ENCODE measurements at places on chromosomes 16 and 17.

DNA sequence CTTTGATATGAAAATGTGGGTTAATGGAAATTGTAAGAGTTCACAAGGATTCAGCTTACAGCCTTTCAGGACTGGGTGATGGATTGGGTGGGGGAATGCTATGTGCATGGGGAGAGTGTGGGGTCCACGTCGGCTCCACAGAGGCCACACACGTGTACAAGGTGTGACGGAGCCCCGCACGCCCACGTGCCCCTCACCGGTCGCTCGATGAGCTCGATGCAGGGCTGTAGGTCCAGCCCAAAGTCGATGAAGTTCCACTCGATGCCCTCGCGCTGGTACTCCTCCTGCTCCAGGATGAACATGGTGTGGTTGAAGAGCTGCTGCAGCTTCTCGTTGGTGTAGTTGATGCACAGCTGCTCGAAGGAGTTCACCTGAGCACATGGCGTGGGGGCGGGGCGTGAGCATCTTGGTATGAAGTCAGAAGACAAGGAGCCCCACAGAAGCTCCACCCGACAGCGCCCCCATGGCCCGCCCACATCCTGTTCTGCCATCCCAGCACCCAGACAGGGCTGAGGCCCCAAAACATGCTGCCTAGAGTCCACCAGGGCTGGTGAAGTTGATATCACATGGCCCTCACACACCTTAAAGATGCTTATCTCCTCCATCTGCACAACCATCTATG, 99.1 kb downstream of the MYH11 start:
- no peak for DNase-seq

GRCh38 chr17:80683625-80684104, 139.0 kb downstream of the RPTOR start:
- DNase-seq, result no peak

DNA sequence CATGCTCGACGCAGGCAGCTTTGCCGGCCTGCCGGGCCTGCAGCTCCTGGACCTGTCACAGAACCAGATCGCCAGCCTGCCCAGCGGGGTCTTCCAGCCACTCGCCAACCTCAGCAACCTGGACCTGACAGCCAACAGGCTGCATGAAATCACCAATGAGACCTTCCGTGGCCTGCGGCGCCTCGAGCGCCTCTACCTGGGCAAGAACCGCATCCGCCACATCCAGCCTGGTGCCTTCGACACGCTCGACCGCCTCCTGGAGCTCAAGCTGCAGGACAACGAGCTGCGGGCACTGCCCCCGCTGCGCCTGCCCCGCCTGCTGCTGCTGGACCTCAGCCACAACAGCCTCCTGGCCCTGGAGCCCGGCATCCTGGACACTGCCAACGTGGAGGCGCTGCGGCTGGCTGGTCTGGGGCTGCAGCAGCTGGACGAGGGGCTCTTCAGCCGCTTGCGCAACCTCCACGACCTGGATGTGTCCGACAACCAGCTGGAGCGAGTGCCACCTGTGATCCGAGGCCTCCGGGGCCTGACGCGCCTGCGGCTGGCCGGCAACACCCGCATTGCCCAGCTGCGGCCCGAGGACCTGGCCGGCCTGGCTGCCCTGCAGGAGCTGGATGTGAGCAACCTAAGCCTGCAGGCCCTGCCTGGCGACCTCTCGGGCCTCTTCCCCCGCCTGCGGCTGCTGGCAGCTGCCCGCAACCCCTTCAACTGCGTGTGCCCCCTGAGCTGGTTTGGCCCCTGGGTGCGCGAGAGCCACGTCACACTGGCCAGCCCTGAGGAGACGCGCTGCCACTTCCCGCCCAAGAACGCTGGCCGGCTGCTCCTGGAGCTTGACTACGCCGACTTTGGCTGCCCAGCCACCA, 9.7 kb downstream of the VASN start:
- no peak for DNase-seq

- no peak for DNase-seq
Observed at GRCh38 chr17:80364091-80364691, 50.8 kb upstream of the ENDOV start.

GRCh38 chr17:37261286-37261685, 114.5 kb upstream of the C17orf78 start:
- no peak for DNase-seq

GRCh38 chr17:17382065-17382459, 78.9 kb downstream of the NT5M start:
- DNase-seq, result no peak

DNA sequence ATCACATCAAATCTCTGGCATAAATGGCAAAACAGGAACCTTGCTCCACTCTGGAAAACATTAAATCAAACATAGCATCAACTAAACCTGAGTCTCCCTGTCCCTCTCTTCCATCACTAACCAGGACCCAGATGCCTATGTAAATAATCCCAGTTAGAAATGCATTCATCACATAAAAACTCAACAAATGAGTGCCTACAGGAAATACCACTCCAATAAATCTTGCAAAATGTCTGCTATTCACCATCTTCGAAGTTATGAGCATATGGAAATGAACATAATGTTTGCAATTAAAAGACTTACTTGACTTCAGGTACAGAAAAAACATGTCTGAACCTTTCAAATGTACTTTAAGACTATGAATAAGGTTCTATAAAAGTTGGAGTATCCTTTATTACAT, 425.0 kb downstream of the CDH11 start:
- no peak for DNase-seq

DNA sequence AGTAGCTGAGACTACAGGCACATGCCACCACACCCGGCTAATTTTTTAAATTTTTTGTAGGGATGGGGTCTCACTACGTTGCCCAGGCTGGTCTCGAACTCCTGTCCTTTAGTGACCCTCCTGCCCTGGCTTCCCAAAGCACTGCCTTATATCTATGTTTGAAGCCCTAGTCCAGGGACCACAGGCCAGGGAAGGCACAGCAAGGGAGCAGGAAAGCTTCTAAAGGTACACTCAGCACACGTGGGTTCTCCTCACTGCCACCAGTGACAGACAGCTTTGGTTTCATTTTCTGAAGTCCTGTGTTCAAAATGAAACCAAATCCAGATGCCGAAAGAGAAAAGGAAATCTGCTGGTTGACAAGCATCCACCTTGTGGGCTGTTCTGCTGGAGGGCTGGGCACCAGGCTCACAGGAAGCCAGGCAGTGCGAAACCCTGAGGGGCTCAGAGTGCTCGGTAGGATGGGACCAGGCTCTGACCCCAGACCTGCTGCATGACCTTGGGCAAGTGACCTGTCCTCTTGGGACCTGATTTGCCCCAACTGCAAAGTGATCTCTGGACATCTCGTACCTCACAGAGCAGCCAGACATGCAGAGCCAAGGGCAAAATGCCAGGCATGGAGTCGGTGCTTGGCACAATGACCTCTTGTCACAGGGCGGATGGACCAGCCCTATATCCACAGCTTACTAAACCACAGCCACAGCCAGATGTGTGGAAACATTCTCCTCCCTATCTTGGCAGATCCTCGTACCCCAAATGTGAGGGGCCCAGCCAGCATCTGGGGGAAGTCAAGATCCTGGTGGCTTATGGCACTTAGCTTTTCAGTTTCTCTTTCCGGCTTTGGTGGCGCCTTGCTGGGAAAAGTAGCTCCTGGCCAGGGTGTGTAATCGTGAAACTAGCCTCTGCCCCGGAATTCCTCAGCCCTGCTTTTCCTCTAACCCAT, 2.8 kb upstream of the SOCS1 start:
- DNase-seq, result no peak

DNA sequence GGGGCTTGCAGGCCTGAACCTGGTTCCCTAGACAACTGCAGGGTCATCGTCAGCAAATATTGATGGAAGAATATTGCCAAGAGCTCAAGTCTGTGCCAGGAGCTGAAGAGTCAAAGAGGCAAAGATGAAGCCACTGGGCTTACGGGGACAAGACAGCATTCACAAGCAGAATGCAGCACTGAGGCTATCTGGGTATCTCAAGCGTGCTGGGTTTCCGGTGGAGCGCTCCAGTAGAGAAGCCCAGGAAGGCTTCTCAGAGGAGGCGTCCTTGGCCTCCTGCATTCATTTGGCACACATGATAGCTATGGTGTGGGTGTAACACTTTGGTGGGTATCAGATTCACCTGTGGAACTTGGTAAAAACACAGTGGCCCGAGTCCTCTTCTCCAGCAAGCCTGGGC, 2.9 kb downstream of the FADS6 start:
- no peak for DNase-seq

DNA sequence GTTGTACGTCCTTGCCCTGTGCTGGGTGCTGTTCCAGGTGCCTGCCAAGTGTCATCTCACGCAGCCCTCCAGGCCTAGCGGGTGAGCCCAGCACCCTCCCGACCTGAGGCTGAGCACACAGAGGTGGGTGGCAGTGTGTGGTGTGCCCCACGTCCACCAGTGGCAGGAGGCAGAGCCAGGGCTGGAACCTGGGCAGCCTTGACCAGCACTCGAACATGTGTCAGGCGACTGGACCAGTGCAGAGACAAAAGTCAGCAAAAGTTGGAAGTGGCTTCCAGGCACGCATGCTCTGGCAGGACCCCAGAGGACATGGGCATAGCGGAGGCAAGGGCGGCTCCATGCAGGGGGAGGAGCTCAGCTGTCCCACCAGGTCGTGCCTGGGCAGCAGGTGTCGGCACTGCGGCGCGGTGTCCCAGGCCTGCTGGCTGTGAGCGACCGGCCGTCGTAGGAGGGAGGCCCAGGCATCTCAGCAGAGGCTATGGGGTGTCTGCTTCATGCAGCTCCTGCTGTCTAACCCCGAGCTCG, 35.8 kb downstream of the COX4I1 start:
- no peak for DNase-seq

- DNase-seq, result no peak
Observed at GRCh38 chr16:84527532-84528269, 23.2 kb upstream of the MEAK7 start.

DNA sequence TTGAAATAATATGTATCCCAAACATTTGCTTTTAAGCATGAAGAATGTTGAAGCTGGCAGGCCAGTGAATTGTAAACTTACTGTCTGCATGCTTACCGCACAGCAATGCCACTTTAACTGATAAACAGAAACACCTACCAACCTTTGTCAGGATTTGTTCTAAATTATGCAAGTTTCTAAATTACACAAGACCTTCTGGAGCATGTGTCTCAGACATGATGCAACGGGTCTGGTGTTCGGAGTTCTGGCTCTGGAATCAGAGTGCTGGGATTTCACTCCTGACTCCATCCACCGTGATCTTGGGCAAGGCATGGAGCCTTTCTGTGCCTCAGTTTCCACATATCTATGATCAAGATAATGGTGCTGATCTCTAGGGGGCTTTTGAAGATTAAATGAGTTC, 111.2 kb downstream of the CCT6B start:
- DNase-seq, result no peak

DNA sequence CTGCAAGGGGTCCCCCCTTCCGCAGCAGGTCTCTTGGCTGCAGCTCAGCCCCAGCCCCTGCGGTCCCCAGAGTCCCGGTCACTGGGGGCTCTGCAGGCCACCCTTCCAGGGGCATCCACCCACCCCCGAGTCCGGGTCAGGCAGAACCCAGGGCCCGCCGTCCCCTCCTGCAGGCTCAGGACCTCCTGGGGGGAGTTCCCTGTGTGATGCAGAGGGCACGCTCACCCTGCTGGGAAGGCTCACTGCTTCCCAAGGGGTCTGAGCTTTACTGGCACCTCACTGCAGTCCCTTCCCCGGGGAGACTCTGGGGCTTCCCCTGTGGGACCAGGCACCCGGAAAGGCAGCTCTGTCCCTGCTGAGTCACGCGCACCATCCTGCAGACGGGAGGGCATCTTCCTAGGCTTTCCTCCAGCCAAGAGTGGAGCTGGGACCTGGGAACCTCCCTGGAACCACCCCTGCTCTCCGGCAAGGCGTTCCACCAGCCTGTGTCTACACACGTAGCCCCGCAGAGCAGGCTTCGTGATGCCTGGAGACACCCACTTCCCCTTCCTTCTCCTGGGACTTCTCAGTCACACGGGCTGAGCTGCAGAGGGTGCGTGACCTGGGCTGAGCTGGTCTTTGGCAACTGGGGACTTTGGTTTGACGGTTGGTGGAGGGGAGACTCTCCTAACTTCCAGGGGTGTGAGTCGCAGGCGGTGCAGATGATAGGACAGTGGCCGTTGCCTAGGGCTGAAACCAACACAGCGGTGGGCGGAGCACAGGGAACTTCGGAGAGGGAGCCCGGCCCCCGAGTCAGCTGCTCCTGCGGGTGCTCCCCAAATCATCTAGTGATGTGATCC, 23.4 kb downstream of the SLC25A10 start:
- no peak for DNase-seq

GRCh38 chr16:30996324-30996984, 11.4 kb downstream of the HSD3B7 start:
- no peak for DNase-seq

GRCh38 chr16:86549076-86549892, 5.8 kb downstream of the MTHFSD start:
- no peak for DNase-seq

DNA sequence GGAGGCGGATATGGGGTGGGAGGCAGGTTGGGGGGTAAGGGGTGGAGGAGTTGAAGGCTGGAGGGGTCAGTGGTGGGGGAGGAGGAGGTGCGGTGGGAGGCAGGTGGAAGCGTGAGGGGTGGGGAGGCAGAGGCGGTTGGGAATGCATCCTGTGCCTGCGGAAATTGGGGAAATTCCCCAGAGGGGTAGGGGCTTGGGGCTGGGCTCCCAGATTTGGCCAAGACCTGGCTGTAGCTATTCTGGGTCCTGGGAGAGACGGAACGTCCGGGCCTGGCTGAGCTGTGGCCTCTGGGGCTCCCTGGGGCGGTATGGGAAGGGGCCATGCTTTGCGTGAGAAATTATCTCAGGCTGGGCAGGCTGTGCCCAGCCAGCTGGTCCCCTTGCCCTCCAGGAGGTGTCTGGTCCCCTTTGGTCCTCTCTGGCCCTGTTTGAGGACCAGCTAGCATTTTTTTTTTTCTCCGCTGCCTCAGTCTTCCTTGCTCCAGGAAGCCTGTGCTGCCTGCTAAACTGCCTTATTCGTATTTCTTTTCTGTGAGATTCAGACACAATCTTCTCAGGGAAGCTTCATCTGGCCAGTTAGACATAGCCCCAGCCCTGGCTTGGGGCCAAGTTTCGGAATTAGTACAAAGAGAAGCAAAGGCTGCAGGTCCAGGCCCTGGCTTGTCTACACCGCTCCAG, 7.3 kb upstream of the TRPV2 start:
- DNase-seq, result no peak

- DNase-seq, result no peak
Observed at GRCh38 chr16:73750639-73751038, 546.0 kb upstream of the PSMD7 start.

- DNase-seq, result no peak
Observed at GRCh38 chr17:49219987-49220386, 9.5 kb downstream of the ABI3 start.

DNA sequence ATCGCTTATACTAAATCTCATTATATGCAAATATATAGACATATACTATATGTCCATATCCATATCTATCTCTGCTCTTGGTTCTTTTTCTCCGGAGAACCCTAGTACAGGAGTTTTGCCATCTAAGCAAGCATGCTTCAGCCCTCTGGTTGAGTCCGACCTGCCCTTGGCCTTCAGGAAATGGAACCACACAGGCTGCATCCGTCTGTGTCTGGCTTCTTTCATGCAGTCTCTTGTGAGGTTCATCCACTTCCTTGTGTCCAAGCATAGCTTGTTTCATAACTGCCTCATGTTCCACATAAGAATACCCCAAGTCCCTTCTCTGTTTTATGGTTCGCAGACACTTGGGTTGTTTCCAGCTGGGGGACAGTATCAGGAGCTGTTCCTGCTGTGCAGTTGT, 16.8 kb downstream of the SNX20 start:
- no peak for DNase-seq

Data from T-helper 1 cell (primary cell).